ENCODE measurements at places on chromosomes 4 and X. TPM values are rescaled to one million over a fixed set of nuclear protein-coding genes. Genes with fewer than 3 reads are reported as not detected.

DNA sequence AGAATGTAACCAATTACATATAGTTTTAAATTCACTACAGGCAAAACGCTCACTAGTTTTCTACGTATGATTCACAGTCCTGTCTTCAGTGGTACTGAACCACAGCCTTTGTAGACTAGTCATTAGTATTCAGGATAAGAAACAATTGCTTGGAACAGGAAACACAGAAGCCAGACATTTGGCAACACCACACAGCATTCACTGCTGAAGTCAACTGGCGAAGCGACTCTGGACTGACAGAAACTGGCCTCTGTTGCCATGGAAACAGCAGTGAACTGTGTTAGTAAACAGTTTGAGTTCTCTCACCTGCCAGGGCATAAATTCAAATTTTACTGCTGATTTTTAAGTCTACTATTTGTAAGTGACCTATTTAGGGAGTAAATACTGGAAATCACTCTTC is 57.6 kb downstream of the MAPK10 start:
- DNase-seq = no peak

DNA sequence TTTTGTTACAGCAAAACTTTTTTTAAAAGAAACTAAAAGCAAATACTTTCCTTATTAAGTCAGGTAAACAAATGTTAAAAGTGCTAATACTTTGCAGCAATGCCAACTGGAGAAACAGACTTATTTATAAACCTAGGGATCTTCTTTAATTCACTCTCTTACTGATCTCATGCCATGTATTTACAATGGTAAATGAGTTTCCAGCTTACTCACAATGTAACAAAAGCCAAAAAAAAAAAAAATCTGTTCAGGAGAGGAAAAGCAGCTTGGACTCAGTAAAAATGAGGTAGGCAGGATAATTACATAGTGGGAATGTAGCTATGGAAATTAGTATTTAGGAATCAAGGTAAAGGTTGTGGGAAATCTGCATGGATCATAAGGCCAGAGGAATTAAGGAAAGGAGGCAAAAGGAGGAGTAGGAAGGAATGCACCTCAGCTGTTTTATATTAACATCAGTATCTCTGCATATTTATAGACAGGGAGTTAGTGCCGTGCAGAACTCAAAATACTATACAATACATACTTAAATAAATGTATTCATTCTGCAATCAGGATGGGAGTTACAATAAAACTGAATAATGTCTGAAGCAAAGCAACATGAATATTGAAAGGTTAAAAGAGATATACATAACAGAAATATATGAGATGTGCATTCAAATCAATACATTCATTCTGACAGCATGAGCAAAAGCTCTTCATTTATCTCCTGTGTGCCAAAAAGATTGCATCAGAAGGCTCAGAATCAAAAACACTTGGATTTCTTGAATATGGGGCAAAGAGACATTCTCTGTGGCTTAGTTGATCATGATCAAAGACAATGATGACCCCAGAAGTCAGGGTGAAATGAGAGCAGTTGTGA is 57.9 kb upstream of the ETNPPL start:
- no peak for DNase-seq

DNA sequence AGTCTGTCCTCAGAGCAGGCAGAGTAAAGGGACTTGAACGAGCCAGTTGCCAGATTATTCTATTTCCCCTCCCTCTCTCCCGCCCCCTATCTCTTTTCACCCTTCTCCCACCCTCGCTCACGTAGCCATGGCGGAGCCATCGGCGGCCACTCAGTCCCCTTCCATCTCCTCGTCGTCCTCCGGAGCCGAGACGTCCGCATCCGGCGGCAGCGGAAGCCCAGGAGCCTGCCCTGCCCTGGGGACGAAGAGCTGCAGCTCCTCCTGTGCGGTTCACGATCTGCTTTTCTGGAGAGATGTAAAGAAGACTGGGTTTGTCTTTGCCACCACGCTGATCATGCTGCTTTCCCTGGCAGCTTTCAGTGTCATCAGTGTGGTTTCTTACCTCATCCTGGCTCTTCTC is 106.2 kb upstream of the SMAD1 start:
- DNase-seq = no peak

- no peak for DNase-seq
These were observed 2616.0 kb downstream of the ARAP2 start for GRCh38 chr4:33628296-33628695.

GRCh38 chr4:81919223-81919622 is 447.5 kb upstream of the RASGEF1B start:
- no peak for DNase-seq

GRCh38 chrX:22134681-22135080 is 102.6 kb downstream of the PHEX start:
- DNase-seq = no peak

DNA sequence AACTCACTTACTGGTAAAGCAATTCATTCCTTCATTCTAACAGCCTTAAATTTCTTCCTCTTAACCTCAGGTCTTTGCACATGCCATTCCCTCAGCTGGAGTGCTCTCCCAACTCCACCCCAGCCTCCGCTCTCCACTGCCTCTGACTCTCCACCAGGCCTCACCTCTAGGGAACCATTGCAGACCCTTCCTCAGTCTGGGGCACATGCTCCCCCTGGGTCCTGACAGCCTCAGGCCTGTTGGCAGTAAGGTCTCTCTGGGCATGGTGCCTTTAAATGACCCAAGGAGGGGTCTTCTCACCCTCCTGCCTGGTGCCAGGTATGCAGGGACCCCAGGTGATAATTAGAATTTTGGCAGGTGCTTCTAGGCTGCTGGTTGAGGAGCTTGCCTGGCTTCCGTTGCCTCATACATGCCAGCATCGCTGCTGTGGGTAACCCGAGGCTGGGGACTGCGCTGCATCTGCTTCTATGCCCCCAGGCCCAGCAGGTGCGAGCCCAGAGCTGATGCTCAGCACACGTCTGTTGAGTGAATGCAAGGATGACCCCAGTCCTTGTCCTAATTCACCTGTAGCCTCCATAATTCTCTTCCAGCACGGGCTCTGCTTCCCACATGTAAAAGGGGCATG is 27.5 kb upstream of the GPR78 start:
- DNase-seq = no peak

DNA sequence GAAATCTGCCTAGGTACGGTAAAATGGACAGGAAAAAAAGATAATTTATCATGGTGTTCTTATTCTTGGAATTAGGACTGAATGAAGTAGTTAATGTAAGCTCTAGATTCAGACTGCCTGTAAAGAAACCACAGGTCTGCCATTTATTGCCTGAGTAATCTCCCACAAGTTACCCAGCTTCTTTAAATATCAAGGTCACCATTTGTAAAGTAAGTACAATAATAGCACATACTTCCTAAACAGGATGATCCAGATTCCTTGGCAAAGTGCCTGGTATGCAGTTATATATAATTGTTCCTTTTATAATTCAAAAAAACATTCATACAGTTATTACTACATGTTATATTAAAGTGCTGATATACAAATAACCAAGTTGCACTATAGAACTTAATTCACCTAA is 368.6 kb downstream of the HNRNPD start:
- DNase-seq = no peak

DNA sequence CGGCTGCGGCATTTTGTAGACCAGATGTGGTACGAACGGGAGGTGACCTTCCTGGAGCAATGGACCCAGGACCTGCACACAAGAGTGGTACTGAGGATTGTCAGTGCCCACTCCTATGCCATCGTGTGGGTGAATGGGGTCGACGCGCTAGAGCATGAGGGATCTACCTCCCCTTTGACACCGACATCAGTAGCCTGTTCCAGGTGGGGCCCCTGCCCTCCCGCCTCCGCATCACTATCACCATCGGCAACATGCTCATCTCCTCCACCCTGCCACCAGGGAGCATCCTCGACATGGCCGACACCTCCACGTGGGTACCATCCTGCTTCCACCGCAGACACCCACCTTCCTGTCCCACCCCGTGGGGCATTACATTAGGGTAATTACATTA is 46.2 kb downstream of the SMARCA5 start:
- no peak for DNase-seq

DNA sequence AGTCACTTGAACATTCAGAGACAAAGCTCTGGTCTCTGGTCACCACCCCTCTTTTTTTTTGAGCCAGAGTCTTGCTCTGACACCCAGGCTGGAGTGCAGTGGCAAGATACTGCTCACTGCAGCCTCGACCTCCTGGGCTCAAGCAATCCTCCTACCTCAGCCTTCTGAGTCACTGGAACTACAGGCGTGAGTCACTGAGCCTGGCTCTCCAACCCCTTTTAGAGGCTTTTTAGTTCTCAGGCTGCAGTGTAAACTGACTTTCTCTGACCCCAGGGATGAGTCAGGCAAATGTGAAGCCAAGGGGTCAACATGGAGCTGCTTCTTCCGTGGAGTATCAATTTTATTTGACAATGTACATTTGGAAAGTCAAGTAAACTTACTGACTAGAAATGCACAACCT is 229.2 kb downstream of the PTTG2 start:
- DNase-seq = no peak

DNA sequence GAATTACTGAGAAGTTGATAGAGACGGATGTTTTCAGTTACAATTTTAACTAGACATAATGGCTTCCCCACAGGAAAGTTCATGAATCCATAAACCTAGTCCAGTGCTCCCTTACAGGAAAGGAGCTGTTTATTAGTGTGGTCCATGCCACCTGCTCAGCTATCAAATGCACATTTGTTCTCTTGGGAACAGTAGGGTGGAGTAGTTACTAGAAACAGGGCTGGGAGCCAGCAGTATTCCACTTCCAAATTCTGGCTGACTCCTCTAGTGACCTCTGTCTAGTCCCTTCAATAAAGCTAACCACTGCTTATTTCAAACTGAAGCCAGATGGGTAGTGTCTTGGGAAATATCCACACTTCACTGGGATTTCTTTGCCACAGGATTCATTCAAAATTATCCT is 88.4 kb upstream of the TLL1 start:
- no peak for DNase-seq

DNA sequence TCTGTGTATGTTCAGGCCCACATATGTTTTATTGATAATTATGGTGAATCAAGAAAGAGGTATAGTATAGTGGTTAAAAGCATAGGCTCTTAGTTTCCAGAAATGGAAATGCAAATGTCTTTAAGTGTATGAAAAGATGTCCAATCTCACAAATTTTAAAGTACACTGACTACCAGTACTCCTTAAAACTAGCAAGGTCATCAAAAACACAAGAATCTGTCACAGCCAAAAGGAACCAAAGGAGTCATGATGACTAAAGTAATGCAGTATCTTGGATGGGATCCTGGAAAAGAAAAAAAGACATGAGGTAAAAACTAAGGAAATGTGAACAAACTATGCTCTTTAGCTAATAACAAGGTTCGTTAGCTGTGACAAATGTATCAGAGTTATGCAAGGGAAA is 661 bp upstream of the RBM41 start:
- no peak for DNase-seq

Gene CSAG3
- total RNA-seq = not detected

Gene CXCL13
- total RNA-seq = not detected

Gene SEC24B
- total RNA-seq = 40.3 TPM

Gene PCSK1N
- 55.4 TPM for total RNA-seq

Gene DCAF8L2
- total RNA-seq = 0.29 TPM

Measured in progenitor cell of endocrine pancreas (in vitro differentiated cells).